HS-27A (cell line): ENCODE measurements at places on chromosomes 7 and 10.

DNA sequence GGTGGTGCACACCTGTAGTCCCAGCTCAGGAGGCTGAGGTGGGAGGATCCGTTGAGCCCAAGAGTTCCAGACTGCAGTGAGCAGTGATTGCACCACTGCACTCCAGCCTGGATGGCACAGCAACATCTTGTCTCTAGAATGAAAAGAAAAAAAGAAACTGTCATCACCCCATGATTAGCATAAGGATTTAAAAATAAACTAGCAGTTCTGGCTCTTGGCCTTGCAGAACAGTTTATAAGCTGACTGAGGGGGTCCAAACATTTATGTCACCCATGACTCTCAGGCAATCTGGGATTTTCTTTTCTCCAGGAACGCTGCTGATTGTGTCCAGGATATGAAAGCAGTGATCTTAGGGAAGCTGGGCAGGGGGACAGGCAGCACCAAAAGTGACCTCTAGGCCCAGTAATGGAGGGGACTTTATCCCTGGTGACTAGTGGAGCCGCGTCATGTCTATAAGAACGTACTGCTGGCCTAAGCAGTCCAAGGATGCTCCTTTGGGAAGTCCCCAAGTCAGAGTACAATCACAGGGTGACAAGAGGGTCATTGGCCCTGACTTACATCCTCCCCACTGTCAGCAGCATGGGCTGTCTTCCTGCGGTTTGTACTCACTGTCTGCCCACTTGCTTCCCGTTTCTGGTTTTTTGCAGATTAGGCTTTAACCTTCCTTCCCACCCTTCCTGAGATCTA lies 177.4 kb downstream of the ARHGAP12 start:
- no peak for DNase-seq

GRCh38 chr10:58152673-58153263 lies 114.9 kb downstream of the IPMK start:
- no peak for DNase-seq

- DNase-seq: no peak
Measured at GRCh38 chr7:101536232-101536631, 92.9 kb downstream of the MYL10 start.

DNA sequence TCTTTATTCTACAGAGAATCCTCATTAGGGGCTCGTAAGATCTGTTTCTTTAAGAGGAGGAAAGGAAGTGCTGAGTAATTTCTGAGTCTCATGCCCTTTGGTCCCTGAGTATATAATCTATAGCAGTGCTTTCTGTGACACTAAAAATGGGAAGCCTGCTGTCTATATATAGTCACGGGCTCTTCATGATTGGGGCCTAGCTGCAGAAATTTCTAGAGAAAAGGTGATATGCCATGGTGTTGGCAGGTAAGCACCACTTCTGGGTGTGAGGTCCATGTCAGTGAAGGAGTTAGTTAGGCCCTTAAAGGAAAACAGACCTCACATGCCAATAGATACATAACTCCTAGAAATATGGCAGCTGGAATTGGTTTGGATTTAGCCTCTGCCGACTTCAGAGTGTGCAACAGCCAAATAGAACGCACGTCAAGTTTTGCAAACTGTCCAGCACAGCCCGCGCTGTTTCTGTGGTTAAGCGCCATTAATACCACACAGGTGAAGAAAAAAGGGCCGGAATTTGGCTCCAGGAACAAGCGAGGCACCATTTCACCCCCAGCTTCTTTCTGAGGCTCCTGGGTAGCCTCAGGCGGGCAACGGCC lies 123.2 kb downstream of the TACC2 start:
- no peak for DNase-seq

- no peak for DNase-seq
Measured at GRCh38 chr10:3006093-3006492, 61.3 kb upstream of the PFKP start.

DNA sequence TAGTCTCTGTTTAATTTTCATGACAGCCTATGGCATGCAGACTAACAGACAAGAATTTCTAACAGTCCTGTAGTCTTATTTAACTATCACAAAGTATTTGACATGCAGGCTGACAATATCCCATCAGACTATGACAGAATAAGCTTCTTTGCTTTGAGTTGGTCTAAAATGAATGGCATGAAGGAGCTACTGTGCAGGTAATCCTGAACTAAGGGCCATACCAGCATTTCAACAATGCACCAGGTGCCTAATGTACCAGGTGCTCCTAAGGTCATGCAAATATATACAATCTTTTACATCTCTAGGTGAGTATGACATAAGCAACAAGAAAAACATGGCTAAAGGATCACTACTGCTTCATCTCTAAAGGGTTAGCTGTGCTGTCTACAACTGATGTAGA lies 13.6 kb upstream of the MSS51 start:
- DNase-seq: no peak

DNA sequence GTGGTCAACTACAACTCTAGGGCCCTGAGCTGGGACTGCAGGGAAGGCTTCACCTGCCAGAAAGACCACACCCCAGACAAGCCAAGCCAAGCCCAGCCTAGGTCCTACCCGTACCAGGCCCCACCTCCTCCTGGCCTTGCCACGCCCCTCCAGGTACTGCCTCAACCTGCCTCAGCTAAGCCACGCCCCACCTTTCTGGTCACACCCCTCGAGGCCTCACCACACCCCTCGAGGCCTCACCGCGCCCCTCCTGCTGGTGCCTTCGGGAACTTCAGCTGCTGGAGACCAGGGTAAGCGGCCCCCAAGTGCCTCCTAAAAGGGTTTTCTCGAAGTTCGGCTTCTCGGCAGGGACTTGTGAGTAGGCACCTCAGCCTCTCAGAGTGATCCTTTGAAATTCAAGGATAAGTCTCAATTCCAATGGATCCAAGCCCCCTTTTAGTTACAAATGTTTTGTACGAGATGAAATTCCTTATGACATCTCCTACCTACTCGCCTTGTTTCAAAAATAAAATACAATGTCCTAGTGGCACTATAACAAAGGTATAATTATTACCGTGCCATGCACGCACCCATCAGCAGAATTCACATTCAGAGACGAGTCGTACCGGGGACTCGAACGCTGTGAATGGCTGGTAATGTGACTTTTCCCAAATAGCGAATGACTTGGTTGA lies 171.2 kb downstream of the ARHGAP21 start:
- no peak for DNase-seq

- DNase-seq: no peak
Measured at GRCh38 chr10:110352930-110353243, 48.2 kb upstream of the SMNDC1 start.

- DNase-seq: no peak
Measured at GRCh38 chr7:148060724-148061123, 529.8 kb upstream of the C7orf33 start.

- DNase-seq: no peak
Measured at GRCh38 chr7:152076324-152076821, 50.9 kb downstream of the GALNT11 start.

DNA sequence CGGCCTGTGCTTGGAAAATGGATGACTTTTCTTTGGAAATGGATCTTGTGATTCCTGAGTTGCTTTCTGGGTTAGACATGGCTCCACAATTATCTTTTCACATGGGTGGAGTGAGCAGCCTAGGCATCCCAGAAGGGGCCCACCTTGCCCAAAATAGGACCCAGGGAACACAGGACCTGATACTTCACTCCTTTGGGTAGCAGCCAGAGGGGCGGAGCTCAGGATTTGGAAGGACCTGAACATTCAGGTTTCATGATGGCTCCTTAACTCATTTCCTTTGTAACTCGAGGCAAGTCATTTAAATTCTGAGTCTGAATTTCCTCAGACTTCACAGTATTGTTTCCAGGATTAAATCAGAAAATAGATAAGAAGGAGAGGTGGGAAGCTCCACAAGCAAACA lies 178.3 kb upstream of the ZMIZ1 start:
- DNase-seq: no peak

DNA sequence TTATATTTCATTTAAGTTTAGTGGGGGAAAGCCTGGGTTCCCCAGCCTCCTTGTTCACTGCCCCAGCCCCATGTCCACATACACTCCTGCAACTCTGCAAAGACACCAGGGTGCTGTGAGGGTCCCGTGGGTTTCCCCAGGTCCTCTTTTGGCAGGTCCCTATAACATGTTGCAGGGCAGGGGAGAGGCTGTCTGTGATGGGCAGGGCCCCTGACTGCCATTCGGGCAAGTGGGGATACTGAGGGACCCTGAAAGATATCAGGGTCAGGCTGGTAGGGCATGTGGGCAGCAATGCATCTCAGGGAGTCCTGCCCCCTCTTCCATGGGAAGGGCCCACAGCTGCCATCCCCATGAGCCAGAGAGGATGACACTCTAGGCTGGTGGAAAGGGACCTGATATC lies 28.4 kb downstream of the RASGEF1A start:
- no peak for DNase-seq

GRCh38 chr10:26717476-26717875 lies 20.0 kb downstream of the PDSS1 start:
- DNase-seq: no peak
